Activated CD4-positive, alpha-beta T cell treated with anti-CD3 and anti-CD28 coated beads, Interleukin-2, amount 50 U/mL, for 16 hours (primary cell): ENCODE measurements at places on chromosomes 7 and 10.

DNA sequence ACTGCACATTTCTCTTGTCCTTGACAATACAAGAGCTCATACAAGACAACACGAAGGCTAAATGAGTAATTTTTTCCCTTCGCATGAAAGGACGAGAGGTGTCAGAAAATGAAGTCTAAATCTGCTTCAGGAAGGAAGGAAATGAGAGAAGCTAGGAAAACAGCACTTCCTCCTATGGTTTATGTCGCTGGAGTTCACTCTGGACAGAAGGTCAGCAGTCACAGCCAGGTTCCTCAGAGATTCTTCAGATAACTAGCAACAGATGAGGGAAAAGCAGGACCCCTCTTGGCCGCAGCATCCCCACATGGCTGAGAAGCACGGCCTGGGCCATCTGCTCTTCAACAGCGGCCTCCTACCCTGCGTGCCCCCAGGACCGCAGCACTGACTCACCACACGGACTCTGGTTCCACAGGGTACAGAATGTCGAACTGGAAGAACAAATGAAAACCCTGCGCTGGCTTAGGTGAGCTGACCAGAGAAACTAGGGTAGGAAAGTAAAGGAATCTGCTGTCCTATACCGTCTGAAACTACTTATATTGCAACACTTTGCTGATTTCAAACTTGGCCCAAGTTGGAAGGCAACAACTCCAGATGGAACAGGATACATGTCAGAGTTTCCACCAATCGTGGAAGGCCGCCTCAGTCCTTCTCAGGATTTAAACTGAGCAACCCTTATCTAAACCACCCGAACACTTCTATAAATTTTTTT lies 26.3 kb downstream of the DNMBP start:
- no peak for DNase-seq

DNA sequence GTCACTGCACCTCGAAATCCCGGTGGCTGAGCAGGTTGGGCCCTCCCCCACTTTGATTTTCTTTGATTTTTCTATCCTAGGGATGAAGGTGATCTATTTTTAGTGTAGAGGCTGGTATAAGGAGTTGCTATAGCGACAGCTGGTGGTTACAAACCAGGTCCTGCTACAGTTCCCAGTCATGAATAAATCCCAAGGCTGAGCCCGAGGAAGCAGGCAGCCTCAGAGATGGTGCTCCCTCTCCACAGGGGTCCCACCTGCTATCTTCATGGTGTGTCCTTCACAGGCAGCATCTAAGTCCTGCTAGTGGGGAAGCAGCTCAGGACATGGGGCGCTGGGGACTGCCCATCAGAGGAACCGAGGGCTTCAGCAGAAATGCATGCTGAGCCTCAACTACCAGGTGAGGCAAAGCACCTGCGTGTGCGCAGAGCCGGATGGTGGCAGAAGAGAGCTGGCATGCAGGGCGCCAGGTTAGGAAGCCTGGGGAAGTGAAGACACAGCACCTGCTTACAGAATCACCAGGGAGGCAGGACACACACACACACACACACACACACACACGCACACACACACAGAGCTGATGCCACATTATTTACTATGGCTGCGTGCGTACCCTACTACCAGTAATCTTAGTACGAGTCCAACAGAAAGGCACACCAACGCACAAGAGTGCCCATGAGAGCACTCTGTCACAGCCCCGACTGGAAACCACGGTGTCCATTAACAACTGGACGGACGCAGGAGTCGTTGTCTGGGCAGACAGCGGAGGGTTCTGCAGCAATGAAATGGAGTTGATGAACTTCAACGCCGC lies 150.9 kb downstream of the PRKAG2 start:
- DNase-seq: no peak

- peak; percentile 54 for DNase-seq
These were observed 82.0 kb downstream of the FGFR2 start for GRCh38 chr10:121516093-121516865.

- no peak for DNase-seq
These were observed 9.6 kb upstream of the GDF2 start for GRCh38 chr10:47312663-47312995.

GRCh38 chr10:132163278-132163765 lies 23.4 kb upstream of the DPYSL4 start:
- DNase-seq: peak; percentile 70

DNA sequence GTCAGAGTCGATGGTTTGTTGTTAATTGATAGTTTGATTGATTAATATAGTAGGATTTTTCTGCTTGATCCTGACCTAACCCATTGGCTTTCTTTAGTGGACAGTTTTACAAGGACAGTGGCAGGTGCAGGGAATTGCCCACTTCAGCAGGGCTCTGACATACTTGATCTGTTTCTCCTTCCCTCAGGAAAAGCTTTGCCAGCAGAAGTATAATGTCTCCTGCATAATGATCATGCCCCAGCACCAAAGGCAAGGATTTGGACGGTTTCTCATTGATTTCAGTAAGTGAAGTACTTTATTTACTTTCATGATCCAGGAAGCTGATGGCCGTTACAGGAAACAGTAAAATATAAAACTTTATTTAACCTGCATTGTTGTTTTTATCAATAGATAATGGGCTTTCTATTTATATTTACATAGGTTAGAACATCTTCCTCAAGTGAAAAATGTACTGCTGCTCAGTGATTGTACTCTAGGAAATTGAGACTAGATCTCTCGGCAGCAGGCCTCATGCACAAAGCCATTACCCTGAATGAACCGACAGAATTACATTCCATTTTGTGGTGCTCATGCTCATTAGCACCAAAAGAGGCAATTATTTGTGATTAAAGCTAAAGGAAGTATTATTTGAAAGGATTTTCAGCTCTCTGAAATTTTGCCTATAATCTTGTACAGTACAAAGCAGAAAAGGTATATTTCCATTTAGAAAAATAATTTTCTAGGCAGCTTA lies 122.5 kb upstream of the SAMD8 start:
- no peak for DNase-seq

DNA sequence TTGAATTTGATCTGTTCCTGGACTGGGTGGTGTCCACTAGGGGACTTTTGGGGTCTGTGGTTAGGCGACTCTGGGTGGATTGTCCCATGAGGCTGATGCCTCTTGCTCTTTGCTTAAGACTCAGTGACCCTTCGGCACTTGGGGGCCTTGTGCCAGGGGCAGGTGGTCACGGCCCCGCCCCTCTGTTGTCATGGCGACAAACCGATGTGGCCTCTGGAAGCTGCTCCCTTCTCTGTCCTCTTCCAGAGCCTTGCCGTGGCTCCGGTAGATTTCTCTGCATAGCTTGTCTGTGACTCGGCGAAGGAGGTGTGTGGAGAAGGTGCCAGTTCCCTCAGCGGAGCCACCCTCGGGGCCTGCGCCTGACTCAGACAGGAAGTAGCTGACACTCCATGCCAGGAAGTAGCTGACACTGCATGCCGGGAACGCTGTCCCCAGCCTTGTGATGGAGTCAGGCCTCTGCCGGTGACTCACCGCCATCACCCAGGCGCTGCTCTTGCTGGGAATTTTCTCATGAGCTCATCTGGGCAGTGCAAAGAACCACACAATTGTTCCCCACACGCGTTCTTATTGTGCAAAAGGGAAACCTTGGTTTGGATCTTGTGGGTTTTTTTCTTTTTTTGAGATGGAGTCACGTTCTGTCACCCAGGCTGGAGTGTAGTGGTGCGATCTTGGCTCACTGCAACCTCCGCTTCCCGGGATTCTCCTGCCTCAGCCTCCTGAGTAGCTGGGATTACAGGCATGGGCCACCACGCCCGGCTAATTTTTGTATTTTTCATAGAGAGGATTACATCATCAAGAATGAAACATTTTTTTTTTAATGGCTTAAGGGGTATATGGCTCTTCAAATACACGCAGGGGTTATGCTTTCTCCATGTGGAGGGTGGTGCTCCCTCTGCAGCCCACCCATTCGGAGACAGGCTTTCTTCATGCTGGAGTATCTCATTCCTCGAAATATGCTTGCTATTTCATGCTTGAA lies 72.6 kb downstream of the PFKFB3 start:
- DNase-seq: peak; percentile 94

- DNase-seq: peak; percentile 81
These were observed 21.2 kb upstream of the RAMP3 start for GRCh38 chr7:45136106-45137060.

DNA sequence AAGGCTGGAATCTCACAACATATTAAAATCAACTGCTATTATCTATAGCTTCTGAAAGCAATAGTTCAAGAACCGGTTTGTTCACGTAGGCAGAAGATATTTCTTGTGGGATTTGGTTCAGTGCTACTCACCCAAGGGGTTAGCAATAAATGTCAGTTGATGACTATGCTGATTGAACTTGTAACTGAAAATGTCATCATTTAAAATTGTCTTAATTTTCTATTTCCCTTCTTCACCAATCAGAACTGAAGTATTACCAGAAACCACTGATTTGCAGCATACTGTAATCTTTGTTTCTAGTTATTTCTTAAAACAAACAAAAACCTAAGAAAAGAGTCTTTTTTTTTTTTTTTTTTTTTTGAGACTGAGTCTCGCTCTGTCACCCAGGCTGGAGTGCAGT lies 46.1 kb downstream of the CPEB3 start:
- no peak for DNase-seq

DNA sequence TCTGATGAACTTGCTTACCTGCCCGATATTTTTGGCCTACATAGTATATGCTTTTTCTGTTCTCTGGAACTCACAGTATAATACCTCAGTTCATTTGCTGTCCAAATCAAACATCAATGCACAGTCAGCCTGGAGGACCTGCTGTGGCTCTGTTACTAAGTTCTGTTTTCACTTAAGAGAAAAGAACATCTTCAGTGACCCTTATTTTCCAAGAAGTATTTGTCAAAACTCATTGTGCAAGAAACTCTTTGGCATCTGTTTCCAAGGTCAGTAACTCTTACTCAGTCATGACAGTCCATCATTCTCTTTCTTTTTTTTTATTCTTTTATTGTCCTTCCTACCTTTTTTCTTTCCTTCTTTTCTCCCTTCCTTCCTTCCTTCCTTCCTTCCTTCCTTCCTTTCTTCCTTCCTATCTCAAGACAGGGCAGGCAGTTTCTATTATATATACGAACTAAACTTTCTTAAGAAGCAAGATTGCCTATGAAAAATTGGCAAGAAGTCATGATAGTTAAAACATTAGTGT lies 37.8 kb upstream of the SEM1 start:
- DNase-seq: no peak

DNA sequence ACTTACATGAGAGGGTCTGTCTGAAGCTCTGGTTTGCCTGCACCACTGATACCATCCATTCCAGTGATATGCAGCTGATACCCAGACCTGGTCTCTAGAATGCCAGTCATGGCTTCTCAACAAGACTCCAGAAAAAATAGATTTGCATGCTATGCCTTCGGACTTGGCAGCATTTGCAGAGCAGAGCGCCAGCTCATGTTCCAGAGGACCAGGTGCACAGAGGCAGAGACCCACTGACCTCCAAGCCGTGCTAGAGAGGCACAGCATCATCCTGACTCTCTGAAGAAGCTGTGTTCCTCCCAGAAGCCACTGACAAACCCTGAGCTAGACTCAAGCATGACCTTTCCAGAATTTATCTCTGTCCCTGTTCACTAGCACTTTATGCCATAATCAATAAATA lies 6.9 kb upstream of the PRKAG2 start:
- DNase-seq: no peak

DNA sequence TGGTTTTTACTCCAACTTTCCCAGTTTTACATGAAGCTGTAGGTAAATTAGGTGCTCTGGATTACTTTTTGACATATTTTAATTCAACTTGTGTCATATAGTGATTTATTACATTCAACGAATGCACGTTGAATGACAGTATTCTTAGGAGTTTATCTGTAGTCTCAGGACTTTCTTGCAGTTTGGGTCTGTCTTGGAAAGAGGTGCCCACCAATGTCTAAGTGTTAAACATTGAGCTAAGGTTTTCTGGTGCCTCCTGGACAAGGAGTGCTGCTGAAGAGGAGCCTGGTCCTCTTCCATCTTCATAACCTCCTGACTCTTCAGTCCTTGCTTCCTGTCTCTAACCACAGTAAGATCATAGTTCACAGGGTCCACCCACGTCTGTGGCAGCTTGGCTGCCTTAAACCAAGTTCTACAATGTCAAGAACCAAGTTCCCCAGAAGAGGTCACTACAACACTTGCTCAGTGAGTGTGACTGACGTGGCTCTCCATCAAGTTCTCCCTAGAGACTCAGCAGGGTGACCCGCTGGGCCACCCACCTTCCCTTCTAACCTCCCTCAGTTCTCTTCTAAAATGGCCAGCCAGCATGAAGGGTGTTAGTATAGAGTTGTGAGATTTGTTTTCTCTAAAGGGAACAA lies 6.1 kb downstream of the NPY start:
- peak; percentile 78 for DNase-seq

DNA sequence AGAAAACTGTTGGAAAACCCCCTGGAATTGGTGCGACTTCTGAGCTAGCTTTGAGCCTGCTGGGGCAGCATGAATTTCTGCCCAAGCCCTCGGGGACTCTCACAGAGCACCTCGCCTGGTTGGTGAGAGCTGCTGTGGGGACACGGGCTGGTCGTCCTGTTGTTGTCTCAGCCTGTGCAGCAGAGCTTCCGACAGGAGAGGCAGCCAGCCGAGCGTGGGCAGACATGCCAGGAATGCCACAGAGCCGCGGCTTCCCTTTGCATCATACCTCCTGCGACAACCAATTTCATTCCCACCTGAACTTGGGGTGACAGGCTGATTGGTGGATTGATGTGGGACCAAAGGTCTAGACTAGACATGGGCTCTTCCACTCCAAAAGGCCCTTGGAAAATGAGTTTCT lies 60.2 kb upstream of the NRBF2 start:
- DNase-seq: no peak

DNA sequence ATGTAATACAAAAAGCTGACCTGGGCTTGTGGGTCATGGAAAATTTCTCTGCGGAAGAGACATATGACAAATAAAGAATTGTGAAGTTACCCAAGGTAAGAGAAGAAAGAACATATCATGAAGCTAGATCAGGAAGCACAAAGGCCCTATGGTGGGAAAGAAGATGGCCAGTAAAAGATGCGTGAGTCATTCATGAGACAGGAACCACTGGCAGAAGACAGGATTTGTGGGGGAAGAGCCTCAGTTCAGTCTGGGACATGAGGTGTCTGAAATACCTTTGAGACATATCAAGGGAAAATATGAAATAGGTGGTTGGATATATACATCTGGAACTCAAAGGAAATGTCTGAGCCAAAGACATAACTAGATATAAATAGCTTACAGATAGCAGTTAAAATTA lies 27.7 kb upstream of the AMPH start:
- no peak for DNase-seq

DNA sequence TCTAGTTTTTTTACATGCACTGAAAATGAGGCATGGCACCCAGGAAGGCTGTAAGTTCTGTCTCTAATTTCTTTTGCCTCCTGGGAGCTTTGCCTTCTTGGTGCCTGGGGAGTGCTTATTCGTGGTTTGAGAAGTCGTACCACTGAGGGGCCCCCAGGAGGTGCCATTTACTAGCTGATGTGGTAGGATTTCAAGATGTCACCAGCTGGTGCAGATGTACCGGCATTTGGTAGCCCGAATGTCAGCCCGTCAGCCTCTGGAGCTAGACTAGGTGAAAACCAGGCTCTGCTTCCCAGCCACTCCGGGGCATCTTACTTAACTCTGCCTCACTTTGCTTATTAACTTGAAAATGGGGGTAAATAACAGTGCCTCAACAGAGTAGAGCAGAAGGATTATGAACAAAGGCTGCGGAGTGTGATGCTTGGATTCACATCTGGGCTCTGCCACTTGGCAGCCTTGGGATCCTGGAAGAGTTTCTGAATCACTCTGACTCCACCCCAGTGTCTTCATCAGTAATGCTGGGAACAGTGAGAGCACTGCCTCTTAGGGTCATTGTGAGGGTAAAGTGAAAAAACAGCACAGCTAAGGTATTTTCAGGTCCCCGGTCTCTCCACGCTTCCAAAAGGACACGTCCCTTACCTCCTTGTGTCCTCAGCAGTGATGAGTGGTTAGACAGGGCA lies 31.4 kb upstream of the BTBD16 start:
- no peak for DNase-seq

GRCh38 chr10:28951484-28951883 lies 274.2 kb downstream of the BAMBI start:
- DNase-seq: no peak
